ENCODE measurements at places on chromosomes 5 and 9. TPM values are rescaled to one million over a fixed set of nuclear protein-coding genes. Genes with fewer than 3 reads are reported as not detected.

Gene ORM2
- not detected for polyA plus RNA-seq

Gene FOXD4L5
- polyA plus RNA-seq: 0.09 TPM

Gene PITX1
- 19.6 TPM for polyA plus RNA-seq

Gene SMIM33
- polyA plus RNA-seq: not detected

Gene PCDHA5
- 0.46 TPM for polyA plus RNA-seq

DNA sequence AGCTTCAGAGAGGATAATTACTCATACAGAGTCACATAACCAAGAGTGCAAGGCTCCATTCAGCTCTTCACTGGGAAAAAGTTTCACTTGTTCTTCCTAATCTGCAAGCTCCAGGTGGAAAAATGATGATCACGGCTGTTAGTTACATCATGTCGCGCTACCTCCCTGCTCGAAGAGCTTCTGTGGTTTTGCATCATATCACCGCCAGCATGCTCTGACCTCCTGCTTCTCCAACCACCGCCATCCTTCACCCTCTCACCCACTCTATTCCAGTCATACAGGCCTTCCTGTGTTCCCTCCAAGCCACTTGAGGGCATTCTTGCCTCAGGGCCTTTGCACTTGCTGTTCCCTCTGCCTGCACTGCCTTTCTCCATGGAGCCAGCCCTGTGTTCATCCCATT lies 47.1 kb downstream of the COL27A1 start:
- DNase-seq: no peak

DNA sequence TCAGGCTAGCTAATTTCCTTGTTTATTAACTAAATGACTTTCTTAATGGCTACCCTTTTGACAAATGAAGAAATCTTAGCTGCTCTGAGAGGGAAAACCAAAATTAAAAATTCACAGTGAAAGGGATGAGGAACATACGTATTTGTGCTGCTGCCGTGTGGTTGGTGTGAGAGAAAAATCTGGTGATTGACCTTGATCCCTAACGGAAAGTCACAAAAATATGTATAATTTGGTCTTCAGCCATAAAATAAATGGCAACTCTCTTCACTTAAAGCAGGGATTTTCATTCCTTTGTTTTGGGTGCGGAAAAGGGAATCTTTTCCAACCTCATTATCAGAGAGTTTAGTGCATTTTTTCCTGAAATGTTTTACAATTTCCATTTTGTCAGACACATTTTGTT lies 40.4 kb downstream of the PAM start:
- no peak for DNase-seq

GRCh38 chr5:23484096-23484495 lies 23.3 kb upstream of the PRDM9 start:
- no peak for DNase-seq

GRCh38 chr5:40033009-40033408 lies 608.2 kb upstream of the DAB2 start:
- no peak for DNase-seq

DNA sequence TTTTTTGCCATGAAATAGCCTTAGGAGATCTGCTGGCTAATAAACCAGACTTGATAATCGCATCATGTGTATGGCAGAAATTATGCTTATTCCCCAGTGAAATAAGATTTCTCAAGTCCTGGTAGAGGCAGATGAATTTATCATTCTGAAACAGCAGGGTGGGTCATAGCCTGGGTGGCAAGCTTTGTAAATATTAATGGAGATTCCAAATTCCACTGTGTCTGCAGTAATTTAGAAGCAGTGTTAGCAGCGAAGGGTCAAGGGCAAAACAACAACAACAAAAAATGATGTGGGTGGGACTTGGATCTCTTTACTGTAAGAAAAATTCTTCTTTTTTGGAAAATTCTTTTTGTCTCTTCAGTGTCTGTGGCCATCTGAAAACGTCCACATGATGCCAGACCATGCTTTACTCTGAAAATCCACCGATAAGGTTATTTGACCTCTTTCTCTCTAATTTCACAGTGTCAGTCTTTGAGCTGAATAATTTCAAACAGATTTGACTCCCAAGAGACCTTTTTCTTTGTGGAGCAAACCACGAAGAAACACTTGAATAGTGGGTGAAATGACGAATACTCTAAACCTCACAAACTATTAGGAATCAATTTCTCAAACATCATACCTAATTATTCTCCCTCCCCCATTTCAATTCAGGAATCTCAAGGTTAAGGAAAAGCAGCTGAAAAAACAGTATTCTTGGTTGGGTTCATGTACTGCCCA lies 106.0 kb upstream of the RPS23 start:
- DNase-seq: no peak

DNA sequence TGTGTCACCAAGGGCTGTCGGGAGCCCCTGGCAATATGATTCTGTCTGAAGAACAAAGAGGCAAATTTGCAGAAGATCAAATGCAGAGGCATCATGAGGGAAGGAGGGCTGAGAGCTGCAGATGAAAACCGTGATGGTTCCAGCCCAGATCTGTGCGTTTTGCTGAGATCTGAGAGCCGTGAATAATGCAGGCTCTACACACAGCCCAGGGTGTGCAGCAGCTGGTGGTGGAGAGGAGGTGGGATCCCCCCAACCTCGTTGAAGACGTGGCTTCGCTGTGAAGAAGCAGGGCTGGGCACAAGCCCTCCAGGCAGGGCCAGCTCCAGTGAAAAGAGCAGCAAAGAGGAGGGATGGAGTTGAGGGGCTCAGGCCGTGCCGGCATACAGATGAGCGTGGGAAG lies 75.5 kb downstream of the TSPAN17 start:
- no peak for DNase-seq

GRCh38 chr9:63817622-63818518 lies 1467.1 kb downstream of the FOXD4L5 start:
- DNase-seq: peak; percentile 37

- DNase-seq: no peak
These were observed 492.5 kb downstream of the ACTL7B start for GRCh38 chr9:108363311-108363710.

GRCh38 chr5:58148254-58148775 lies 311.6 kb downstream of the PLK2 start:
- no peak for DNase-seq

DNA sequence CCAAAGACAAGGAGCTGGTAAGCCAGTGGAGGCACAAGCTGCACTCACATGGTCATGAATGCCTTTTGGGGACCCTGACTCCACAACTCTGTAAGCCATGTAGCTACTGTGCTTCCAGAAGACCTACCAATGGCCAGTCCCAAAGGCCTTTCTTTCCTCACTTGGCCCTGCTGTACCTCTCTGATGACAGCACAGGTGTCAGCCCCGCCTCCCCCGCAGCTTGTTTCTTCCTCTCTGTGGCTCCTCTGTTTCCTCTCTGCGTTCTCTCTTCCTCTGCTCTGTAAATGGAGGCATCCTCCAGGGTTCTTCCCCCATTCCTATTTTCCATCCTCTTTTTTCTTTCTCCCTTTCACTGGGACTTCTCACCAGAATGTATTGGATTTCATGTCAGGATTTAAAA lies 26.7 kb downstream of the SH3TC2 start:
- no peak for DNase-seq

- no peak for DNase-seq
These were observed 76.5 kb downstream of the C9orf152 start for GRCh38 chr9:110131499-110131898.

- DNase-seq: no peak
These were observed 12.2 kb upstream of the HSPB3 start for GRCh38 chr5:54443270-54443669.

DNA sequence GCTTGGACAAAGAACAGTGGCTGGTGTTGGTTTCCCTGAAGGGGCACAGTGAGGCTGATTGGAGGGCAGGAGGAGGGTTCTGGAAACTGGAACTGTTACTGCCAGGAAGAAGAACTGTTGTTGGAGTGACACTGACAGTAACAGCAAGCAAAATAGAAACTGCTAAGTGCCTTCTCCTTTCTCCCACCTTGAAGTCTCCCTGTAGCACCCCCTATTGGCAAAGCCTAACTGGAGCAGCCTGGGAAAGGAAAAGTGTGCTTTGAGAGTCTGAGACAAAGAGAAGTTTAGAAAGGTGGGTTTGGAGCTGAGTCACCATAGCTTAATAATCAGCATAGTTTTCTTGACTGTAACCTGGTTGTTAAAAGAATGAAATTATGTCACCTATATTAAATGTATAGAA lies 2.5 kb upstream of the TMEM174 start:
- peak; percentile 55 for DNase-seq

GRCh38 chr9:125497478-125497877 lies 209.5 kb downstream of the MAPKAP1 start:
- no peak for DNase-seq

- peak; percentile 35 for DNase-seq
These were observed 578.6 kb downstream of the RAB3C start for GRCh38 chr5:59161221-59162105.

DNA sequence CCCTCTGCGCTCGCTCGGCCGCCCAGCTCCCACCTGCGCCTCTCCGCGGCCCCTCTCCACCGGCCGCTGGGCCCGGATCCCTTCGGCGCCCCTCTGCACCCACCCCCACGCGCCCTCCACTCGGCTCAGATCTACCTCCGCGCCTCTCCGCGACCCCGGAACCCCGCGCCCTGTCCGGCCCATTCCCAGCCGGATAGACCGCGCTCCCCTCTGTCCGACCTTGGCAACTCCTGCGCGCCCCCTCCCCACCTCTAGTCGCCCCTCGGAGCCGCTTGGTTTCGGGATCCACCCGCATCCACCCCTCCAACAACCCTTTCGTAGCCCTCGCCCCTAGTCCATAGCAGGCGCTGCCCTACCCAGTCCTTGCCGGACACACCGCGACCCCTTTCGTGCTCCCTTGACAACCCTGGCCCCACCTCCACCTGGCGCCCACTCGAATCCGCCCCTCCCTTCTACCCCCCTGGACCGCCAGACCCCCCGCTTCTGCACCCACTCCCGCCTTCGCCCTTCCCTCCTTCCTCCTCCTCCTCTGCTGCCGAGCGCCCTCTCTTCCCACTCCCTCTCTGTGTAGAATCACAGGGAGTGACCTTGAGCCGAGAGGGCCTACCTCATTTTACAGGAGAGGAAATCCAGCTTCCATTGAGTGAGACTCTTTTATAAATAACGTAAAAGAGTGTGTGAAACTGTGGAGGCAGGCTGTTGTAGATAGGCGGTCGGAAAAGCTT lies 525 bp upstream of the AK3 start:
- DNase-seq: no peak

DNA sequence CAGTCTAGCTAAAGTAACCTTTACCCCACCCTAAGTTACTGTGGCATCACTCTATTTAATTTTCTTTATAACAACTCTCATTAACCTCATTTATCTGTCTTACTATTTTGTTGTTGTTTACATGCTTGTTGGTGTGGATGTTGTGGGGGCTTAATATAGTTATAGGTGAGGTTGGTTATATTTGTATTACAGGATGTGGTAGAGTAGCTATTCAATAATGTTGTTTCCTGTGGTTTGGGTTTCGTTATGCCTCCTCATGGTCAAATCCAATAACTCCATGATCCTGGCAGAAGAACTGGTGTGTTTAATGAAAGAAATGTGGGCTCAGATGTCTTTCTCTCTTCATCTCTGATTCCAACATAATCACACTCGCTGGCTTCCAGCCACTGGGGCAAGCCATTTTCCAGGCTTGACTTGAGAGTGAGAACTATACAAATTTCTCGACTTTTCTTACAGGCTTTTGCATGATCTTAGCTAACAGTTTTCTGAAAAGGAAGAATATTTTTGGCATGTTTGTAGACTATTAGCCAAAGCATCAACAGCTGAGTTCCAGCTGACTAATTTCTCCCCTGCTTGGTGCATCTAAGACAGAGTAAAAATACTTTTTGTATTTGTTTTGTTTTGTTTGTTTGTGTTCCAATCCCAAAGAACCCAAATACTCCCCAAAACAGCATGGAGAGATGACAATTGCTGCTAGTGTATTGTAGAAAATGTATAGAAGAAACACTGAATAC lies 303.7 kb upstream of the PAPPA start:
- DNase-seq: no peak

- DNase-seq: no peak
These were observed 77.0 kb upstream of the GNA14 start for GRCh38 chr9:77725046-77725694.

Data from large intestine (tissue), 12 donors.